ENCODE measurements at places on chromosomes 13 and 19.

GRCh38 chr13:54165581-54166215 is 1137.1 kb downstream of the OLFM4 start:
- DNase-seq: no peak

DNA sequence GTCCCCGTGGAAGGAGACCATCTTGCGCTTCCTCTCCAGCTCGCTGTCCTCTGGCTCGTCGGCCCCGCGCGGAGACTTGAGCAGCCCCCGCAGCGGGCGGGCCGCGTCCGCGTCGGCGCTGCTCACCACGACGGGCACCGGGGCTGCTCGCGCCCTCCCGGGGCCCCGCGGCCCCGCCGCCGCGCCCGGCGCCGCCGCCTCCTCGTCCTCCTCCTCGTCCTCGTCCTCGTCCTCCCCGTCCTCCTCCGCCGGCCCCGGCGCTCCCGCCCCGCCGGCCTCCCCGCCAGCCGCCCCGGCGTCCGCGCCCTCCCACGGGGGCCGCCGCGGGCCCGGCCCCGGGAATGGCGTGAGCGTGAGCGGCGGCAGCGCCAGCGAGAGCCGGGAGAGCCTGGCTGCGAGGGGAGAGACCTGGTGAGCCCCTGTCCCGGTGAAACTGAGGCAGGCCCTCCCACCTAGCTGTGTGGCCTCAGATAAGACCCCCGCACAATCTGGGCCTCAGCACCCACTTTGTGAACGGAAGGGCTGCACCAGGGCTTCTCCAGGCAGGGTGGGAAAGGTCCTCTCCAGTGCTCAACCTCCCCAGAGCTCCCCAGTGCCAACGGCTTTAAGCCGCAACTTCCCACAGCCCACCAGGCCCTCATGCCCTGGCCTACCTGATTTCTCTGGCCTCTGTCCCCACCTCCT is 17.8 kb downstream of the LMTK3 start:
- DNase-seq: no peak

DNA sequence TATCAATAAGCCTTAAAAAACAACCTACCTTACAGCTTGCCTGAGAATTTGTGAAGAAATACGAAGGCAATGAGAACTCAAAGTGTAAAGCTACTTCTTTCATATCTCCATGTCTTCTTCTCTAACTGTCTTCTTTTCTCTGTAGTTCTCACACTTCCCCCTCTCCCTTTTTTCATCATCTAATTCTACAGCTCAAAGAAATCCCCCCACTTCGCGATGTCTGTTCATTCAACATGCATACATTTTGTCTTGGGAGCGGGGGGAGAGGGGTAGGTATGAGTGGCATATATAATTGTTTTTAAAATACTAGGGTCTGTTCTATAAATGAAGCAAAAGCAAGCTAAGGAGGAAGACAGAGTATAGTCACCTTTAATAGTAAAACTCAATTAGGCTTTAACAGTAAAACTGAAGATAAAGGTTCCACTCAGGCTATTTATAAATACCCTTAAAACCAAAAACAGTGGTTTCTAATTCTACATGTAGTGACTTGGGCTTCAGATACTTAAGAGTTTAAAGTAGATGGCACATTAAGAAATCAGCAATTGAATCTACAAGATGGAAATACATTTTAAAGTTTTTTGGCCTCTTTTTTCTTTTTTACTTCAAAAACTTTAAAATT is 106.9 kb downstream of the KLF12 start:
- DNase-seq: no peak

DNA sequence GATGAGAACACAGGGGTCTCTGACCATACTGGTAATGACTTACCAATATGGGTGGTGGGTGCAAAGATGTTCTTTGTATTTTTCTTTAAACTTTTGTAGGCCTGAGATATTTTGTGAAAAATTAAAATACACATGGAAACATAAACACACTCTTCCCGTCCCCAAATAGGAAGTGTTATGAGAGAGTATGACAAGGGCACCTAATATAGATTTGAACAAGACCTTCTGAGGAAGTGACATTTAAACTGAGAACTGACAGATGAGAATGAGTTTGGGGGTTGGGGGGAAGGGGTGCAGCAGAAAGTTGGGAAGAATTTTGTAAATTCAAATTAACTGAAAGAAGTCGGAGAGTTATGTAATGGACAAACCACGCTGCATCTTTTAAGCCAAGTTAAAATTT is 224.2 kb downstream of the RGCC start:
- no peak for DNase-seq

GRCh38 chr19:2324220-2324948 is 4.0 kb downstream of the LSM7 start:
- DNase-seq: no peak

DNA sequence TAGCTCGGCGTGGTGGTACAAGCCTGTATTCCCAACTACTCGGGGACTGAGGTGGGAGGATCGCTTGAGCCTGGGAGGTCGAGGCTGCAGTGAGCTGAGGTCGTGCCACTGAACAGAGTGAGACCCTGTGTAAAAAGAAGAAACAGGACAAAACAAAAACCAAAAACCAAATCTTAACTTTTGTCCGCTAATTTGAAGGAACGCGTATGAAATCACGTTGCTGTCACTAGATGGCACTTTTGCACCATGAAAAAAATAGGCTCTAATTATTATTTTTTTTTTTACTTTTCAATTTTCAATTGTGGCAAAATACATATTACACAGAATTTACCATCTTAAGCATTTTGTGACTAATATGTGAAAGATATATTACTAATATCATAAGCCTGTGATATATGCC is 17.6 kb upstream of the ZNF835 start:
- no peak for DNase-seq

DNA sequence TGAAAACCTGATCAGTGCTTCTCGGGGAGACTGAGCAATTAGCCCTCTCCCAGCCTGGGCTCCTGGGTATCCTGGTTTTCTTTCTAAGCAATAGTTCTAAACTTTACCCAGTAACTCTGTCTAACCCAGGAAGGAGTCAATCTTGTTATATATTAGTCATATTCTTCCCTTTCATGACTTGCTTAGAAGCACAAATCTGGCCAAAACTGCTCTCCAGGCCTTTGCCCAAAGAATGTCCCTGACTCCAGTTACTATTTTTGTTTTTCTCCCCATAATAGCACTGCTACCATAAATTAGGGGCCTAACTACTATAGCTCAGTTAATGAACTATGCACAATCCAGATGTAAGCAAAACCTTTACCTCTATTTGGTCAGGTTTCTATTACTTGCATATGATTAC is 355.8 kb upstream of the HTR2A start:
- peak; percentile 27 for DNase-seq

DNA sequence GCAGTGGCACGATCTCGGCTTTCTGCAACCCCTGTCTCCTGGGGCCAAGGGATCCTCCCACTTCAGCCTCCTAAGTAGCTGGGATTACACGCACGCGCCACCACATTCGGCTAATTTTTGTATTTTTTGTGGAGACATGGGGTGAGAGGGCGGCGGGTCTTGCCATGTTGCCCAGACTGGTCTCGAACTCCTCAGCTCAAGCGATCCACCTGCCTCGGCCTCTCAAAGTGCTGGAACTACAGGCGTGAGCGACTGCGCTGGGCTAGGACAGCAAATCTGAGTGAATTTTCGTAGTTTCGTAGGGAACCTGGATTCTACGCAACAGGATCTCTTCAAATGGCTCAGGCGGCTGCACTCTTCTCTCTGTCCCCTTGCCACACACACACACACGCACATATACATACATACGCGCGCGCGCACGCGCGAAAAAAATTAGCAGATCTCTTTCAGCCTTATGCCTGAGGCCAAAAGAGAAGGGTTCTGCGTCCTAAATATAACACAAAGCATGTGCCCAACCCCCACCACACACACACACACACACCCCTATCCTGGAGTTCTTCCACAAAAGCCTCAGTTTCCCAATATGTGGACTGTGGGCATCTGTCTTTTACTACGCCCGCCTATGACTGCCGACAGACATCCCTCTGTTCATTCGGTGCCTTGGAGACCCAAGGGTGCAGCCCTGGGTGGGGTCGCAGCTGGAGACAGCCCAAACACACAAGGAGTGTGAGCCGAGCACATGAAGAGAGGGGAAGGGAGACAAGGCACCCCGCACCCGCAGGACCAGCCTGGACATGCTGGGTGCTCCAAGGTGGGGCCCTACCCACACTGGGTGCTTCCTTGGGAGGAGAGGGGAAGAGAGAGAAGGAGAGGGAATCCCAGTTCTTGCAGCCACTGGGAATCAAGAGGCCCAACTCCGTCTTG is 616 bp downstream of the PINLYP start:
- no peak for DNase-seq

GRCh38 chr13:73351730-73352129 is 292.9 kb downstream of the KLF5 start:
- no peak for DNase-seq

DNA sequence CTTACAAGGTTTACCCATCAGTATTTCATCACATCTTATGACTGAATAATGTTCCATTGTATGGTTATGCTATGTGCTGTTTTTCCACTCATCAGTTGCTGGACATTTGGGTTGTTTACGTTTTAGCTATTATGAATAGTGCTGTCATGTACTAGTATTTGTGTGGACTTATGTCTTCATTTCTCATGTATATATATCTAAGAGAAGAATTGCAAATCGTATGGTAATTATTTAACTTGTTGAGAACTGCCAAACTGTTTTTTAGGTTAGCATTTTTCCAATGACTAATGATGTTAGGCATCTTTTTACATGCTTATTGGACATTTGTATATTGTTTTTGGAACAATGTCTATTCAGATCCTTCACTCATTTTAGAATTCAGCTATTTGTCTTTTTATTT is 368.3 kb downstream of the LMO7 start:
- no peak for DNase-seq

GRCh38 chr19:32022044-32022640 is 323.3 kb upstream of the ZNF507 start:
- no peak for DNase-seq

DNA sequence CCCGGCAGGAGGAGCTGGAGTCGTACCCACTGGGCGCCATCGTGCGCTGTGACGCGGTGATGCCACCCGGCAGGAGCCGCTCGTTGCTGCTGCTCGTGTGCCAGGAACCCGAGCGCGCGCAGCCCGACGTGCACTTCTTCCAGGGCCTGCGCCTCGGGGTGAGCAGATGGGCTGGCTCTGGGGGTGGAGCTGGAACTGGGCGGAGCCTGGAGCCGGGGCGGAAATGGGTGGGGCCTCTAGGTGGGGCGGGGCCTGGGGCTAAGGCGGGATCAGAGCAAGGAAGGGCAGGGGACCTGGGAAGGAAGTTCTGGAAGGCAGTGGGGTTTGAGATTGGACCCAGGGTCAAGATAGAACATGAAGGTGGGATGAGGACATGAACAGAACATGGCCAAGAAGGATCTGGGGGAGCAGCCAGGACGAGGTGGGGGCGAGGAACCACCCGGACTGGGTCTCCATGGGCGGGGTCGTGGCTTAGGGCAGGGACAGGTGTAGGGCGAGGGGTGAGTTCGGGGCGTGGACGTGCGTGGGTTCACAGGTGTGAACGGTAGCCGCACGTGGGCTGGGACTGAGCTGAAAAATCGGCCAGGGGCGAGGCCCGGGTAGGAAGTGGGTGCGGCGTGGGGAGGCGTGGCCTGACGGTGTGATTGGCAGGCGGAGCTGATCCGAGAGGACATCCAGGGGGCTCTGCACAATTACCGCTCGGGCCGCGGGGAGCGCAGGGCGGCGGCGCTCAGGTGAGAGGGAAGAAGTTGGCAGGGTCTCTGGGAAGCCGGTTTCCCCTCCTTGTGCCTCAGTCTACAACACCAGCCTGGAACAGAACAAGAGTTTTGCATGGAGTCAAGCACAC is 4.7 kb downstream of the EPS8L1 start:
- DNase-seq: peak; percentile 90

GRCh38 chr13:88369866-88370265 is 698.7 kb downstream of the SLITRK5 start:
- DNase-seq: no peak

- no peak for DNase-seq
Observed at GRCh38 chr13:110478405-110479214, 82.9 kb downstream of the RAB20 start.

GRCh38 chr13:21322327-21322965 is 136.7 kb downstream of the ZDHHC20 start:
- DNase-seq: no peak

- DNase-seq: no peak
Observed at GRCh38 chr19:30873003-30873402, 476.2 kb downstream of the TSHZ3 start.

DNA sequence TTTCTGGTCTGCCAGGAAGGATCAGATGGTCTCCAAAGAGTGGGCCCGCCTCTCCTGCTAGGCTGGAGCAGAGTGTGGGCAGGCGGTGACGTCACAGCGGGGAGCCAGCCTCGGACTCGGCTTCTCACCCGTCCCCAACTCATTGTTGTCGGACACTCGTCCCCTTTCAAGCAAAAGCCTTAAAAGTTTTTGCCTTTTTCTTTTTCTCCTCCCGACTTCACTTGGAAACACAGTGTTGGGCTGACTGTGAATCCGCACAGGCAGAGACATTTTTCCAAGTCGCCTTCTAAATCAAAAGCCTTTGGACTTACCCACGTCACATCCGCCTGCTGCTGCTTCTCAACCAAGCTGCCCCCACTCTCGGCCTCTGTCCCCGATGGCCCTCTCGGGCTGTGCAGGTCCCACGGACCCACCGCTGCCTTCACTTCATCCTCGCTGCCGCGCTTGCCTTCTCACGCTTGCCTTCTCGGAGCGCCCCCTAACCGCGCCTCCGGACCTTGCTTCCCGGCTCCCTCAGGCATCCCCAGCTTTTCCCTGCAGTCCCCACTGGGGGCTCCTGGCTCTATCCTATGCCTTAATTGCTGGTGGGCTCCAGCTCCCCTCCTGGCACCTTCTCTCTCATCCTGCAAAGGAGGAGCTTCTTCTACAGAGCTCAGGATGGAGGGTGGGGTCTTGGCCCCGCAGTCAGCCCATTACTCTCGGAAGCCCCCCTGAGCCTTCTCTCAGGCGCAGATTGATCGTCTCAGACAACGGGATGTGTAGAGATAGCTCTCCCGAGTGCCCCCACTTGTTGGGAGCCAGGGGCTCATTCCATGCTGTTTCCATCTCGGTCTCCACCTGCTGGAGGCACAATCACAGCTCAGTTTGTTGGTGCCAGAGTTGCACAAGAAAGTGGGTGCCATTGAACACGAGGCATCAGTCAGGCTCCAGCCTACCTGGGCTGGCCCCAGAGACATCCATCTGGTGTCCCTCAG is 3.9 kb upstream of the ZNF135 start:
- DNase-seq: peak; percentile 41
